Umbilical cord (tissue), 2 donors: ENCODE measurements at places on chromosomes 7 and 10. TPM values are rescaled to one million over a fixed set of nuclear protein-coding genes. Genes with fewer than 3 reads are reported as not detected.

The MUC3A gene
- 2.2 TPM for total RNA-seq

The AOAH gene
- total RNA-seq, result 2.6 TPM

The NPTX2 gene
- 14.7 TPM for total RNA-seq

The TRA2A gene
- 59.7 TPM for total RNA-seq

The TAS2R60 gene
- total RNA-seq, result not detected

The TNPO3 gene
- total RNA-seq, result 32.5 TPM

The KCND2 gene
- total RNA-seq, result 3.4 TPM

The FZD8 gene
- 22.9 TPM for total RNA-seq

The UPK3B gene
- not detected for total RNA-seq

The DKK1 gene
- 26.5 TPM for total RNA-seq

The C7orf25 gene
- total RNA-seq, result 5.5 TPM

The SLC39A12 gene
- not detected for total RNA-seq

The TLL2 gene
- 1.2 TPM for total RNA-seq

The FAM237B gene
- total RNA-seq, result 1.7 TPM

The MEOX2 gene
- total RNA-seq, result 6.5 TPM

The CSGALNACT2 gene
- total RNA-seq, result 65.5 TPM

The PGAM2 gene
- total RNA-seq, result not detected

The SLC29A4 gene
- total RNA-seq, result 0.24 TPM

The ATP6V0A4 gene
- 7.7 TPM for total RNA-seq

The FKBP6 gene
- total RNA-seq, result 0.72 TPM

The OTUD1 gene
- 35.9 TPM for total RNA-seq

The IFIT1B gene
- total RNA-seq, result 26.5 TPM

The PTF1A gene
- total RNA-seq, result 7.5 TPM

The TBATA gene
- total RNA-seq, result not detected

The ARHGEF5 gene
- 5.3 TPM for total RNA-seq

The ASIC3 gene
- total RNA-seq, result 2.2 TPM

The CTAGE6 gene
- total RNA-seq, result 20.7 TPM

The FAM149B1 gene
- total RNA-seq, result 24.1 TPM

The SFTPA2 gene
- 2.6 TPM for total RNA-seq

The PRKCQ gene
- total RNA-seq, result 2.4 TPM

The STEAP1 gene
- total RNA-seq, result 3.9 TPM

The MARVELD1 gene
- total RNA-seq, result 29.1 TPM

The TRPV5 gene
- 2.9 TPM for total RNA-seq

The FAM131B gene
- total RNA-seq, result 7.2 TPM

The OPN1SW gene
- not detected for total RNA-seq

The LGI1 gene
- total RNA-seq, result 9.4 TPM

The INA gene
- total RNA-seq, result 1.4 TPM

The CHN2 gene
- 20.2 TPM for total RNA-seq

The C10orf105 gene
- 0.48 TPM for total RNA-seq

The SLC26A5 gene
- not detected for total RNA-seq

The DLX6 gene
- total RNA-seq, result 2.4 TPM

The GPR158 gene
- 5.3 TPM for total RNA-seq

The CCDC186 gene
- total RNA-seq, result 42.6 TPM

The NEBL gene
- total RNA-seq, result 30.6 TPM

The GIMAP2 gene
- 23.4 TPM for total RNA-seq

The ERVW-1 gene
- 5.5 TPM for total RNA-seq

The CPA2 gene
- total RNA-seq, result 1.9 TPM

The SGMS1 gene
- 111 TPM for total RNA-seq

The CDH23 gene
- total RNA-seq, result 7.0 TPM

The TMEM273 gene
- 1.4 TPM for total RNA-seq

The GIMAP4 gene
- 9.6 TPM for total RNA-seq

The OR6B1 gene
- 4.3 TPM for total RNA-seq

The PKD2L1 gene
- total RNA-seq, result not detected

The KIN gene
- 10.1 TPM for total RNA-seq

The PLCE1 gene
- 47.4 TPM for total RNA-seq

The ADRA2A gene
- 0.24 TPM for total RNA-seq

The ADAM8 gene
- 6.3 TPM for total RNA-seq
